ENCODE measurements at places on chromosomes 7 and 10. TPM values are rescaled to one million over a fixed set of nuclear protein-coding genes. Genes with fewer than 3 reads are reported as not detected.

DNA sequence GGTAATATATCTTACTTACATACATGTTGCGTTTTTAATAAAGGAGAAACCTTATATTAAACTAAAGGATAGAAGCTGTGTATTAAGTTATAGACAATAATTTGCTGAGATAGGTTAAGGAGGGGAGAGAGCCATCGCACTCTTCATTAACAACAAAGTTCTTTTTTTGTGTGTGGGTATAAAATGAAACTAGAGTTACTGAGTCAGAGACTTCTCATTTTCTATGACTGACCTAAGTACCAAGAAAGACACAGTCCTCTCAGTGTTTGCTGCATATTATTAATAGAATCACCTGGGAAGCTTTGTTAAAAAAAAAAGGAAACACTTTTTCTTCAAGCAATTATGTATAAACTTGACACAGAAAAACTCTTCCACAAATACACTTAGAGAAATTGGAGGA lies 31.4 kb downstream of the FEZF1 start:
- no peak for DNase-seq
- H3K4me1 ChIP-seq: peaks cover 10% of the 10 kb centered on the region
- H3K27me3 ChIP-seq: no peaks in the 10 kb centered on the region
- H3K36me3 ChIP-seq: no peaks in the 10 kb centered on the region

CACNA2D1 gene
- total RNA-seq: 33.3 TPM

DNA sequence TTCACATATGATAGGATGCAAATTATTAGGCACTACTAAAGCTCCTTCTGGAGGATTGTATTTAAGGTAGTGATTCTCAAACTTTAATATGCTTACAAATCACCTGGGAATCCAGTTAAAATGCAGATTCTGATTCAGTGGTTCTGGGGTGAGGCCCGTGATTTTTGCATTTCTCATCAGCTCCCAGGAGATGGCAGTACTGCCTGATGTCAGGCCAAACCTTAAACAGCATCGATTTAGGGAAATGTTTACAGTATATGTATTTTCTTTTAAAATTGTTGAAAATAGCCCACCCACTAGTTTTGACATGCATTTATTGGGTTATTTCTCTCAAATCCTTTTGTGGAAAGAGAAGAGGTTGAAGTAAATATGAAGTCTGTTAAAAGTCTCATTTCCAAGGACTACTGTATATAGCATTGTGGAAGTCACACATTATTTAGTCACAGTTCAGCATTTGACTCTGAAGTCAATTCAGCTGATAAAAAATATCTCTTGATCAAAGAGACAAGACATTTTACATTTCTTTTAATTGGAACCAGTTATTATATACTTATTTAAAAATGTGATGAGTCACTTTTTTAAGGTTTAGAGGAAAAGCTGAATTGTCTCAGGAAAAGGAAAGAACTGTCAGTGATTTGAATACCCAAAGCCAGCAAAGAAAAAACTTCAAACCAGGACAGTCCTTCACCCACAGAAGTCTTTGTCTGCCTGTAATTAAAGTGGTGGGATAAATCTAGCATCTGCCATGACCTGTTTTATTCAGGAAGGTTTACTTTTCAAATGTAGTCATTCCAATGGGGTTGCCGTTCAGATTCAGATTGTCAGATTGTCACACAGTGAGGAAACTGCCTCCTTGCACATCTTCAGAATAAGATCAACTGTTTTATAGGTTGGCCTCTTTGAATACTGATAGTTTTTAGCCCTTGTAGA lies 21.1 kb upstream of the HBP1 start:
- H3K27ac ChIP-seq: peak overlapping the region; percentile 29
- no peak overlapping the region for H3K4me3 ChIP-seq
- H3K36me3 ChIP-seq: no peaks in the 10 kb centered on the region
- H3K27me3 ChIP-seq: no peaks in the 10 kb centered on the region
- H3K4me1 ChIP-seq: peaks cover 21% of the 10 kb centered on the region

DNA sequence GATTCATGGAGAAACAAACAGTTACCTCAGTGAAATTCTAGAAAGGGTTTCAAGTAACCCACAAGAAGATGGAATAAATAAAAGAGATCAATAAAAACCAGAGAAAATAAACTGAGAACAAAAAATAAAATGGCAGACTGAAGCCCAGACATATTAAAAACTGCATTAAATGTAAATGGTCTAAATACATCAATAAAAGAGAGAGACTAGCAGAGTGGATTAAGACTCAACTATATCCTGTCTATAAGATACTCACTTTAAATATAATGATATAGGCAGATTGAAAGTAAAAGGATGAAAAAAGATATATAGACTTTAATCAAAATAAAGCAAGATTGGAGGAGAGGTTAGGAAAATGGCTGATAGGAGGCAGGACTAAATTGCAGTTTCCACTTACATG lies 18.8 kb upstream of the EBF3 start:
- peaks cover 20% of the 10 kb centered on the region for H3K27me3 ChIP-seq
- DNase-seq: no peak
- H3K27ac ChIP-seq: no peak overlapping the region
- no peak overlapping the region for H3K4me3 ChIP-seq
- no peaks in the 10 kb centered on the region for H3K4me1 ChIP-seq

GRCh38 chr10:72800000-72800740 lies 93.4 kb upstream of the OIT3 start:
- no peaks in the 10 kb centered on the region for H3K27me3 ChIP-seq
- DNase-seq: no peak
- no peaks in the 10 kb centered on the region for H3K36me3 ChIP-seq
- peaks cover 25% of the 10 kb centered on the region for H3K4me1 ChIP-seq

SNCG gene
- 12.0 TPM for total RNA-seq

DNA sequence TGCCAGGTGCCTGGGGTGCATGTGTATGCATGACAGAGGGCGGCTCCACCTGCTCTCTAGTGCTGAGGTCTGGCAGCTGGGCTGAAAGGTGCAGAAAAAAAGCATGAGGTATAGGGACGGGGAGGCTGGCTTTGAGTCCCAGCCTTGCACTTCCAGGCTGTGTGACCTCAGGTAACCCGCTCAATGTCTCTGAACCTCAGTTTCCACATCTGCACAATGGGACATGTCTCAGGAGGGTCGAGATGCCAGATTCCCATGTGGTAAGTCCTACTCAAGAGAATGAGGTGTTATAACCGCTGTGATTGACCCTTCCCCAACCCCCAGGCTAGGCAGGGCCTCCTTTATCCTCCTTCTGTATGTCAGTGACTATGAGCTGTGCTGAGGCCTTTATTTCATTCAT lies 48.8 kb downstream of the ARHGAP22 start:
- H3K27ac ChIP-seq: no peak overlapping the region
- H3K4me3 ChIP-seq: no peak overlapping the region
- peaks cover 2% of the 10 kb centered on the region for H3K4me1 ChIP-seq
- DNase-seq: no peak
- no peaks in the 10 kb centered on the region for H3K27me3 ChIP-seq

IL15RA gene
- total RNA-seq: 2.2 TPM

DNA sequence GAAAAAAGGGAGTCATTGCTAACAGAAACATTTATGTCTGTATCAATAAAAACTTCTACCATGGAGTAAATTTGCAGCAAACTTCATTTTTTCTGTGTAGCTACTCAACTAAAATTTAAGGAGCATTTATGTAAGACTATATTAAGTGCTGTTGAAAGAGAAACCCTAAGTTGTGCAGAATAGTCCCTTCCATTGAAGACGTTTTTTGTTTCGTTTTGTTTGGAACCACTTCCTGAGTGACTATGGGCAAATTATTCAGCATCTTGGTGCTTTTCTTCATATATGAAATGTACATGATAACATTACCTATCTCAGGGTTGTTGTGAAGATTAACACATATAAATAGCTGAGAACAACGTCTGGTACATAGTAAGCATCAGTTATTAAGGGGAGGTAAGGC lies 24.3 kb downstream of the SEM1 start:
- H3K4me3 ChIP-seq: no peak overlapping the region
- no peak overlapping the region for H3K27ac ChIP-seq
- H3K27me3 ChIP-seq: no peaks in the 10 kb centered on the region

DNA sequence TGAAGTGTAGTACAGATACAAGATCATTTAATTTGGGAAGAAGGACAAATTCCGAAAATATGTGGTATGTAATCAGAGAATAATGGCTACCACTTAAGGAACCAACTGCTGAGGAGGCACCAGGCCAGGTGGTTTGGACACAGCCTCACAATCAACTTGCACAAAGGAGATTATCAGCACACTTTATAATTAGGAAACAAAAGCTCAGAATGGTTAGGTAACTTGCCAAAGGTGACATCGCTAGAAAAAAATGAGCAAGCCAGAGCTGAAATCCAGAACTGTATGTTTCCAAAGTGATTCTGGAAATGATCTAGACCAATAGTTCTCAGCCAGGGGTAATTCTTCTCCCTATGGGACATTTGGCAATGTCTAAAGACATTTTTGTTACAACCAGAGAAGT lies 36.6 kb downstream of the ERCC6 start:
- H3K36me3 ChIP-seq: no peaks in the 10 kb centered on the region
- DNase-seq: no peak
- H3K27me3 ChIP-seq: no peaks in the 10 kb centered on the region
- H3K4me1 ChIP-seq: peaks cover 27% of the 10 kb centered on the region

DEPP1 gene
- 2.1 TPM for total RNA-seq

- DNase-seq: no peak
- H3K27me3 ChIP-seq: no peaks in the 10 kb centered on the region
- no peaks in the 10 kb centered on the region for H3K36me3 ChIP-seq
- H3K27ac ChIP-seq: no peak overlapping the region
- no peak overlapping the region for H3K4me3 ChIP-seq
- no peaks in the 10 kb centered on the region for H3K4me1 ChIP-seq
Observed at GRCh38 chr7:38245409-38245977, 27.9 kb downstream of the TARP start.

PAPOLB gene
- total RNA-seq: 0.27 TPM

- 0 out of 2 replicates have a peak overlapping the region, but pooled peaks have one; percentile 1 for H3K27ac ChIP-seq
- H3K4me3 ChIP-seq: no peak overlapping the region
- H3K36me3 ChIP-seq: peaks cover 11% of the 10 kb centered on the region
- no peaks in the 10 kb centered on the region for H3K27me3 ChIP-seq
- peaks cover 32% of the 10 kb centered on the region for H3K4me1 ChIP-seq
Observed at GRCh38 chr10:22133749-22134624, 83.8 kb downstream of the EBLN1 start.

DNA sequence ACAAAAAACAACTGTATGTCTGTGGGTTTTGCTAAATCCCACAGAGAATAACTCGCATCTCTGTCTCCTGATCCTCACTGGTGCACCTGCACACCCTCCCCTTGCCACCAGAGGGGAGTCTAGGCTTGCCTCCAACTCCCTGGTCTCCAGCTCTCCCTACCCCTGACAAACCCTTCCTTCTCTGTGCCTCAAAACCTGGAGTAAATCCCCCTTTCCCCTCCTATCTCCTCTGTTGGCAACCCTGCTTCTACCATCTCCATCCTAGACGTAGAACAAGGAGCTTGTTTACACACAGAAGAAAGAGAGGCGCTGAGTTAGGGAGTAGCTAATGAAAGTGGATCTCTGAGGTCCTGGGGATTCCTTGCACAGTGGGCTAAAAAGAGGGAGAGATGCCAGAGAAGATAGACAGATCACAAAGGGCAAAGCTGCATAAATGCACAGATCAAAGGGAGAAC lies 6.0 kb downstream of the MBLAC1 start:
- H3K4me1 ChIP-seq: peaks cover 7% of the 10 kb centered on the region
- H3K36me3 ChIP-seq: no peaks in the 10 kb centered on the region
- no peak overlapping the region for H3K4me3 ChIP-seq
- H3K27me3 ChIP-seq: peaks cover 15% of the 10 kb centered on the region
- peak; percentile 74 for DNase-seq

ZNF485 gene
- total RNA-seq: 9.9 TPM

- DNase-seq: peak; percentile 41
- H3K36me3 ChIP-seq: no peaks in the 10 kb centered on the region
- H3K4me3 ChIP-seq: no peak overlapping the region
- H3K27ac ChIP-seq: no peak overlapping the region
- no peaks in the 10 kb centered on the region for H3K4me1 ChIP-seq
Observed at GRCh38 chr7:52355053-52355452, 680.4 kb upstream of the POM121L12 start.

CYP3A7 gene
- not detected for total RNA-seq

DNA sequence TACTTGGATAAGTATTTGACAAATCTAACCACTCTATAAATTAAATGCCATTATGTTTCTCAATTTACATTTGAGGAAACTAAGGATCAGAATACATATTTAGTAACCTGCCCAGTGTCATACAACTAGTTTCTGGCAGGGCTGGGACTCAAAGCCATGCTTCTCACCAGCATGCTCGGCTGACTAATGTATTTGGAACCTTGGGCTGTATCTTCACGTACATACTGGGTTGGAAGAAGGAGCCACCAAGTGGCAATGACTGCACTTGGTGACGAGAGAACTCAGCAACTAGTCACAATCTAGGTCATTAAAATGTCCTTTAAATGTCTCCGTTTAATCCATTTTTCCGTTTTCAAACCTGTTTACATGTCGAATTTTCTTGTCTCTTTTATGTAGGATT lies 42.9 kb downstream of the CHRM2 start:
- H3K27me3 ChIP-seq: no peaks in the 10 kb centered on the region
- H3K4me1 ChIP-seq: peaks cover 4% of the 10 kb centered on the region
- no peak for DNase-seq
- no peak overlapping the region for H3K4me3 ChIP-seq
- H3K36me3 ChIP-seq: peaks cover 4% of the 10 kb centered on the region
- H3K27ac ChIP-seq: no peak overlapping the region

SFTPD gene
- total RNA-seq: 1.1 TPM

DNA sequence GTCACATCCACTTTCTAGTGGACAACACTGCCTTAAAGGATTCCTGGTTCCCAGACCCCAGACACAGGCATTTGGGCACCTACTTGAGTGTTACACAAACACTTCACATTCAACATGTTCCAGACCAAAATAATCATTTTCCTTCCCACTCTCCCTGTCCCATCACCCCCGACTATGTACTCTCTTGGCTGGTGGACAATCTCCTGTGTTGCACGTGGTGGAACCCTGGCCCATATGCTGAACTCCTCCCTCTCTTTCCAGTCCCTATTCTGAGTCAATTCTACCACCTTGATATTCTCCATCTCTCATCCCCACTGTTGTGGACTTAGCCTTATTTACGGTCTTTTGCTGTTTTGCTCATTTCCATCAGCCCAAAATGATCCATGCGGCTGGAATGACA lies 8.3 kb upstream of the SEPHS1 start:
- no peak overlapping the region for H3K4me3 ChIP-seq
- DNase-seq: no peak
- peaks cover 37% of the 10 kb centered on the region for H3K4me1 ChIP-seq
- H3K36me3 ChIP-seq: no peaks in the 10 kb centered on the region
- H3K27ac ChIP-seq: no peak overlapping the region

GOLGA7B gene
- total RNA-seq: 0.07 TPM

GRCh38 chr7:66454600-66455225 lies 174.0 kb upstream of the KCTD7 start:
- H3K4me3 ChIP-seq: no peak overlapping the region
- H3K27ac ChIP-seq: no peak overlapping the region
- H3K36me3 ChIP-seq: no peaks in the 10 kb centered on the region
